ENCODE measurements at places on chromosomes 3 and 15.

- no peak for DNase-seq
These were observed 1.5 kb downstream of the ZIC1 start for GRCh38 chr3:147410526-147411237.

DNA sequence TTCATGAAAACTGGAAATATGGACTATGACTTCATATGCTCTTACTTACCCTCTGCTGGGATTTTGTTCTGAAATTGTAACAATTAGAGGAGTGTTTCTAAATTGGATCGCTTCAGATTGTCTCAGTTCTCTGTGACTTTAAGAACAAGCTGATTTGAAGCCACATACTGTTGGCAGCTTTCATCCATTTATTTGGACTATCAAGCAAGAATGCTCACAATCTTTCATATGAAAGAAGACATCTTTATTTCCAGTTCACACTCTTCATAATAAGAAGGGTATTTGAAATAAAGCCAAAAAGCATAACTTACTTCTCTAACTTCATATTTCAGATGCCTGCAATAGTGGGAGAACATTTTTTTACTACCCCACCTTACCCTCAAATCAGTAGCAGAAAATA is 491.6 kb upstream of the TPRG1 start:
- DNase-seq: no peak

DNA sequence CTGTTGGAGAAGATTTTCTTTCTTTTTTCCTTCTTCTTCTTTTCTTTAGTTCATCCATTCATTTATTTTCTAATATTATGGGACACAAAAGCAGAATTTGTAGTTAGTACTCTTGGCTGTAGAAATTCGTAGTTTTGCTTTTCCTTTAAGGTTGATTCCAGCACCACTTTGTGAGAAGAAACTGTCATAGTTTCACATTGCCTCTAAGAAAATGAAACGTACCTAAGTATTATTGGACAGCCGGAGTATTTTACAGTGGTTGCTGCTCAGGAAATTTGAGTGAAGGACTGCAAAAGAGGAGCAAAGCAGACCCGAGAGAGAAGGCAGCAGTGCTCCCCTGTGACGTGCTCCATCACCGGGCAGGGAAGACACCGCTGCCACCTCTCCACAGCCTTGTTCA is 48.1 kb downstream of the PLCL2 start:
- DNase-seq: no peak

GRCh38 chr15:40796041-40796440 is 10.8 kb upstream of the ZFYVE19 start:
- DNase-seq: no peak

- DNase-seq: no peak
These were observed at the start of gene MUC4 for GRCh38 chr3:195811756-195812155. TSS of gene MUC4 (minus strand) at chr3:195811929. CDS start at chr3:195811817, 112 bp downstream.

- no peak for DNase-seq
These were observed 202.4 kb upstream of the GADL1 start for GRCh38 chr3:31096661-31097395.

- DNase-seq: no peak
These were observed 336.3 kb upstream of the CFAP20DC start for GRCh38 chr3:59386165-59386564.

DNA sequence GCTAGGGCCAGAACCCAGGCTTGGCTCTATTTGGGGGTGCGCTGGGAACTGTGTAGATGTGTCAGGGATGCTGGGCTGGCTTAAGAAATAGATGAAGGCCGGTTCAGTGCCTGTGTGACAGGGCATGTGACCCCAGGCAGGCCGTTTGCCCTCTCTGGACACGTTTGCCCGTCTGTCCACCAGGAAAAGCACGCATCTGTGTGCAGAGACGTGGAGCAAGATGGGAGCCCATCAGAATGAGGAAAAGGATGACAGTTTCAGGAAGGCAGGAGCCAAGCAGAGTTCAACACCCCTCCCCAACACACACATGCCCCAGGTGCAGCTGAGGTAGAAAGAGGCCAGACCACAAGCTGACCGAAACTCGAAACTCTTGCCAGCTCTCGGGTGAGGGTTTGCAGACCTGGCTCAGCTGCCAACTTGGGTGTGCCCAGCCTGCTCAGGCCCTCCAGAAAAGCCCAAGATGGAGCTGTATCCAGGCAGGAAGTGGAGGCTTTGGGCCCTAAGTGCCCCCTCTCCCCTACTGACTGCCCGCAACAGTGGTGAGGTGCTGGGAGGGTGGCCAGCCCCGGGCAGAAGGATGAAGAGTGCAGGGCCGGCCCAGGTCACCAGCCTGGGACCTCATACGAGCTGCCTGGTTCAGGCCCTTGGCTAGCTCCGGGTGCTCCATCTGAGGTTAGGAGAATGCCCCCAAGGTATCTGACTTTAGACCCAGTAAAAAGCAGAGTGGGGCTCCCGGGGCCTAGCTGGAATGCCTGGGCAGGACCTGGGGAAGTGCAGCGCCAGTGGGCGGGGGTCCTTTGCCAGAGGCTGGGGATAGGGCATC is 10.2 kb upstream of the MESP1 start:
- no peak for DNase-seq

GRCh38 chr15:69951256-69951897 is 146.3 kb downstream of the TLE3 start:
- DNase-seq: no peak

GRCh38 chr3:159974-160373 is 36.6 kb upstream of the CHL1 start:
- no peak for DNase-seq

DNA sequence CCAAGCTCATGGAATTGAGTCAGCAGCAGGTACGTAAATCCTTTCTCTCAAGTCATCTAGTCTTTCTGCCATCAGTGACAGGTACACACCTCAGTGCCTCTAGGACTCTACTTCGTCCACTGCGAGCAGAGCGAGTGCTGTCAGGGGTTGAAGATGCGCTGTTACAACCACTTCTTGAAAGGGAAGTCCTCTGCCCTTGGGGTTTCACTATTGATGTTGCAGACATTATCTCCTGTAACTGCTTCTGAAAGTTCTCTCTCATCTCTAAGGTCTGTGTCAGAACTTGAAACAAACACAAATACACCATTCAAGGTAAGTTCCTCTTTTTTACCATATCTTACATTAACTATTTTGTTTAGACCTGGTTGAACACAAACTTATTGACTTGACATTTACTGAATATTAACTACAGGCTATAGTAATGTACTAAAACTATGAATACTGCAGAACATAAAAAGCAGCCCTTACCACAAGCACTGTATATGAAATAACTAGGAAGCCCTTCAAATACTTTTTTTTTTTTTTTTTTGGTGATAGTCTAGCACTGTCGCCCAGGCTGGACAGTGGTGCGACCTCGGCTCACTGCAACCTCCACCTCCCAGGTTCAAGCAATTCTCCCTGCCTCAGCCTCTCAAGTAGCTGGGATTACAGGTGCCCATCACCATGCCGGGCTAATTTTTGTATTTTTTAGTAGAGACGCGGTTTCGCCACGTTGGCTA is 41.5 kb downstream of the TOPBP1 start:
- DNase-seq: no peak

DNA sequence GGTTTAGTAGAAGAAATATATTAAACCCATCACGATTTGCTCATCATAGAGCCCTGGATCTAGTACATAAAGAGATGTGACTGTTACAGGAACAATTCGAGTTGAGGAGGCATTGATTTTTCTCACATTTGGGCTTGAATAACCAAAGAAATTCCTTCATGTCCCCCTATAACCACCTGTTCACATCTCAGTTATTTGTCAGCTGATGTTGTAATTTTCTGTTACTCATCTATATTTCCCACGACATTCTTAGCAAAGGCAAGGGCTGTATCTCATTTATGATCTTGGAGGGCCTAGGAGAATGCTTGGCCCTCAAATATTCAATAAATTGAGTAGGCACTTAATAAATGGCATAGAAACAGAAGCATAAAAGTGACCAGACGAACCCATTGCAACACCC is 36.4 kb upstream of the GYG1 start:
- no peak for DNase-seq

GRCh38 chr3:154625756-154626155 is 195.8 kb upstream of the GPR149 start:
- no peak for DNase-seq

- no peak for DNase-seq
These were observed 686 bp downstream of the VPS8 start for GRCh38 chr3:184812662-184813042.

DNA sequence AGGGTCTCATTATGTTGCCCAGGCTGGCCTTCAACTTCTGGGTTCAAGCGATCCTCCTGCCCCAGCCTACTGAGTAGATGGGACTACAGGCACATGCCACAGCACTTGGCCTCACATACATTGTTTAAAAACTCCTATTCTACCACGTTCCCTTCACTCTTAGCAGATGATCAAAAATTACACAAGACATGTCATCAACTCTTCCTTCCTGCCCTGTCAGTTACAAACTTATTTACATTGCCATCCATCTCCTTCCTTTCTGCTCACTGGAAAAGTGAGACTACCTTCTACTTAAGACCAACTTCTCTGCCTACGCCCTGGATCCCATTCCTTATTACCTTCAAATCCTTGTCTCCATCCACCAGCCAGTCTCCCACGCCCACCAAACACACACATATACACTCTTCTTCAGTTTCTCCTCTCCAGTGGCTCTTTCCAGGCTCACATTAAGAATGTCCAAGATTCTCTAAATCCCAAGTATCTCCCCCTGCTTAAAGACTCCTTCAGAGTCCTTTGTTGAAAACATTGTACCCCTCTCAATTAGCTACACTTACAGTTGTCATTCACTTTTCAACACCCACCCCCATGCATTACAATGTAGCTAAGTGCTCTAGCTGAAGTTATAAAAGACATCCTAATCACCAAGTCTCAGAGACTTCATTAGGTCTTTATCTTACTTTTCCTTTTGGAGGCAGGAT is 4.3 kb downstream of the PEAK1 start:
- DNase-seq: no peak

DNA sequence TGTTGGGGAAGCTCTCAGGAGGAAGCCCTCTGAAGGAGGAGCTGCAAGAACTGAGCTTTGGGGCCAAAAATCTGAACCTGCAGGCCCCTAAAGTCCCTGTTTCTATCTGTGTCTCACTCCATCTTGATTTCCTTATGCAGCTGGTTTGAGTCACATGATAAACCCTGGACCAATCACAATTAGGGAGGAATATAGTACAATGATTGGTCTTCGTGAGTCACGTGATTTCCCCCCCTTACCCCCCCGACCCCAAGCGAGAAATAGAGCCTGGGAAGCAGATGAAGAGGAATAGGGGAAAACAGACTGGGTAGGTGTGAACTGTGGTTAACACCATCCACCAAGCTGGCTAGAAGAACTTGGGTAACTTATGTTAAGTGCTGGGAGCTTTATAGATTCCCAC is 12.9 kb downstream of the CRABP1 start:
- no peak for DNase-seq

DNA sequence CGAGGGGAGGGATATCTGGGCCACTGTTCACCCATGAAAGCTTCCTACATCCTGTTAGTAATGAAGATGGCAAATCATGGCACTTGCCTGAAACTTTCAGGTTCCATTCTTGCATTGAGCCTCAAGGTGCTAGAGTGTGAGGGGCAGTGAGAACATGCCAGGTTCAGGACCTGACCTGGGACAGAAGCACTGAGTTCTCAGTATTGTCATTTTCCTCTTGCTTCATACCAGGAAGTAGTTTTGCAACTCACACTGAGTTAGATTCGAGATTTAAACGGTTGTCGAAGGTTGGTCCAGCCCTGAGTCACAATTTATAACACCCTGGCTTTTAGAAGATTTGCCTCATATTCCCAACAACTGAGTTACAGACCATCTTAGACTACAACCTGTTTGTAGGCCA is 11.8 kb upstream of the MEIS2 start:
- no peak for DNase-seq

DNA sequence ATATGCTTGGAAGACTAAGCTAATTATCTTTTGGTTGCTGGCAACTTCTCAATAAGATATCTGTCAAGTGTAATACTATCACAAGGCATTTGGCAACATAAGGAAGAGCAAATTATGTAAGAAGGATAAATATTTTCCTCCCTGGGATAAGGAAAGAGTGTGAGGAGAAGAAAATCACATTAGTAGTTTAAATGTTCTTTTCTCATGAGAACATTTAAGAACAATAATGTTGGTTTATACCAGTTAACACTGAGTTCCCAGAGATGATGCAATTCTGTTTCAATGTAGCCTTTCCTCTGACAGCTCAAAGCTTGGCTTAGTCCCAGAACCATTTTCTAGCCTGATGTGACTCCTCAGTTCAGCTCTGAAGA is 66.1 kb upstream of the NPHP3 start:
- DNase-seq: no peak

GRCh38 chr15:83166218-83166617 is 41.4 kb downstream of the HDGFL3 start:
- DNase-seq: no peak

GRCh38 chr15:100426937-100427336 is 85.2 kb upstream of the ADAMTS17 start:
- DNase-seq: no peak

- DNase-seq: no peak
These were observed 117.6 kb upstream of the IGSF10 start for GRCh38 chr3:151578495-151578894.

DNA sequence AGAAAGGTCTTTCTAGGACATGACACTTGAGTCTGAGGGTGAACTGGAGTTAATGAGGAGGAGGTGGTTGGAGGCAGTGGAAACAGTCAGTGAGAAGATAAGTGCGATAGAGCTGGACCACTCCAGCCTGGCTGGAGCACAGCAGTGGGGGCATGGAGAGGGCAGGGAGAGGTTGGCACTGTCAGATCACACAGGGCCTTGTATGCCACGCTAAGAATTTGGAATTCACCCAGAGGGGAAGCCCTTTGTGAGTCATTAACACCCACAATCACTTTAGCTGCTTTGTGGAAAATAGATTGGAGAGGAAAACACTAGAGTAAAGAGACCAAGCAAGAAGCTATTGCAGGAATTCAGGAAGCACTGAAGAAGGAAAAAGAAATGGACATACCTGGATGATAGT is 83.3 kb downstream of the ZNF621 start:
- DNase-seq: no peak

GRCh38 chr3:48039487-48040190 is 23.4 kb upstream of the MAP4 start:
- no peak for DNase-seq

DNA sequence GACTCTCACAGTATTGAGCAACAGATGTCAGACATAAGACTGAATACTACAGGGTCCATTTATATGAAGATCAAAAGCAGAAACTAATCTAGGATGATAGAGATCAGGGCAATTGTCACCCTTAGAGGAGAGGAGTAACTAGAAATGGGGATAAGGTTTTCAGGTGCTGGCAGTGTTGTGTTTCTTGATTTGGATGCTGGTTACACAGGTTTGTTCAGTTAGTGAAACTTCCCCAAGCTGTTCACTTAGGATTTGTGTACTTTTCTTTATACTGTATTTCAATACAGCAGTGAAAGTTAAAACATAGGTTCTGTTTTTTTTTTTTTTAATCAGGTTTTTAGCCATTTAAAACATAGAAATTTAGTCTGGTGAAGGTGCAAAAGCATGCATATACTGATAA is 39.1 kb upstream of the CMTM7 start:
- DNase-seq: no peak

DNA sequence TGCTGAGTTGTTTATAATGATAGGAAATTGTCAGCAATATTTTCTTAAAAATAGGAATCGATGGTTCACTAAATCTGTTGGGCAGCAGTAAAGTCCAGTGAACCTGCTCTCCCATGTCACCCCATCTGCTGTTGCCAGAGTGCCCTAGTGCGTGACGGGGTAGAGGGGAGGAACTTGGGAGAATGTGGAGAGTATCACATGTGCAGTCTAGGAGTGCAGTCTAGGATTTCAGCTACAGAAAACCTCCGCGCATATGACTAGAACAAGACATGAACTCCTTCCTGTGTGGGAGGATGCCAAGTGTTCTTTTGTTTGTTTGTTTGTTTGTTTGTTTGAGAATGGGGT is 74.6 kb upstream of the ACAD9 start:
- DNase-seq: no peak

GRCh38 chr3:184077881-184078280 is 19.0 kb upstream of the HTR3E start:
- no peak for DNase-seq

GRCh38 chr3:171747223-171747920 is 62.9 kb downstream of the PLD1 start:
- no peak for DNase-seq

All from activated naive CD4-positive, alpha-beta T cell (primary cell).